ENCODE measurements at places on chromosomes 6 and 20.
A peak's percentile ranks its signal among the peaks of the same experiment; 100 is the strongest.

GRCh38 chr6:30960907-30961673, 20.3 kb downstream of the MUCL3 start:
- no peak for DNase-seq

DNA sequence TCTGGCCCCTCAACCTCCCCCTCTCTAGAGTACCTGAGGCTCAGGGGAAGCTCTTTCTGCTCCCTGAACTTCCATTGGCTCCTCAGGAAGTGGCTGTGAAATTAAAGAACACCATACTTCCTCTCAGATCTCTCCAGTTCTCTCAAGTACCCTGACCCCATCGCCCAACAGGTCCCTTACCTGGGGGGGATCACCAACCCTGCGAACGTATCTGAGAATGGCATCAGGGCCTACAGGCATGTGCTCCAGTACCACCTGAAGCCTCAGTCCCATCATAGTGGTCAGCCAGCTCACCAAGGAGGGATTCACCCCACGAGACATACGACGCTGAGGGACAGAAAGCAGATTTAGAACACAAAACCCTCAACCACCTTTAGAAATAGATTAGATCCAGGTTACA, 11.8 kb downstream of the BAG6 start:
- DNase-seq = no peak

DNA sequence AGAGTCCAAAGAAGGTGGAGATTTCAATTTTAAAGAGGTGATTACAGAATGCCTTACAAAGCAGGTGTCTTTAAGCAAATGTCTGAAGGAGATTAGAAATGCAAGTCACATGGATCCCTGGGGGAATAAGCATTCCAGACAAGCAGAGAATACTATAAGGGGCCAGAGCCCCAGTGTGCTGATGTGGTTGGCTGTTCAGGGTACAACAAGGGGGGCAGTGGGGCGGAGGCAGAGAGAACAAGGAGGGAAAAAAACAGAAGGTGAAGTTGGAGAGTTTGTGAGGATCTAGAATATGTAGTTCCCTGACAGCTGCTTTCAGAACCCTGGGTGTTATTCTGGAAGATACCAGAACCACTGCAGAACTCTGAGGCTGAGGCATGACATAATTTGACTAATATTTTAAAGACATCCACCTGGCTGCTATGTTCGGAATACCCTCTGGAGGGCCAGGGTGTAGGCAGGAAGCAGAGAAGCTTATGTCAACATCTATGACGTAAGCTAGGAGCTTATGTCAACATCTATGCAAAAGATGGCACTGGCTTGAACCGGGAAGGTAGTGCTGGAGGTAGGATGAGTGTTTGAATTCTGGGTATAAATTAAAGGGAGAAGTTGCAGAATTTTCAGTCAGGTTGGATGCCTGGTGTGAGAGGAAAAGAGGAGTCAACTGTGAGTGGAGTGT, 276.3 kb upstream of the AGPAT4 start:
- no peak for DNase-seq

- DNase-seq = peak; percentile 47
Observed at GRCh38 chr6:44603044-44603686, 215.7 kb downstream of the CDC5L start.

GRCh38 chr6:15474196-15474595, 188.6 kb downstream of the DTNBP1 start:
- DNase-seq = no peak

DNA sequence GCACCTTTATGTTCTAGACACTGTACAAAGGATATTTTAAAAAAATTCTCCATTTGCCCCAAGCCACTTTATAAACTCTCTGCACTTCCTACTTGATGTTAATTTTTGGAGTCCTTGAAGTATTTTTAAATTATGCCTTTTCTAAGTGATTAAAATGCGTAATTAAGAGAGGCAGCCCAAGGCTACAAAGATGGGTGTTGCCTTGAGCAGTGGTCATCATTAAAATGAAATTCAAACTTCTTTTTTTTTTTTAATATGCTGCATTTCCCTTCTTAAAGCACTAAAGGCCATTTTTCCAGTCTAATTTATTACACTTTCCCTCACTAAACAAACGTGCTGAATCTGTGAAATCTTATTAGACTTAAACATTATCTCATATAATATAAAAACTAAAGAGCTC, 102.4 kb downstream of the IMPG1 start:
- DNase-seq = no peak

GRCh38 chr6:168545428-168545827, 104.4 kb downstream of the SMOC2 start:
- no peak for DNase-seq

Measured in activated CD8-positive, alpha-beta memory T cell treated with anti-CD3 and anti-CD28 coated beads for 24 hours (primary cell).